ENCODE measurements at places on chromosomes 4 and X.
A peak's percentile ranks its signal among the peaks of the same experiment; 100 is the strongest.

GRCh38 chr4:93436000-93436626 is 392.4 kb upstream of the ATOH1 start:
- no peak for DNase-seq

GRCh38 chr4:70703619-70704214 is 15.4 kb downstream of the UTP3 start:
- no peak for DNase-seq

- no peak for DNase-seq
These were observed 129.6 kb downstream of the DHRSX start for GRCh38 chrX:2371026-2371711.

DNA sequence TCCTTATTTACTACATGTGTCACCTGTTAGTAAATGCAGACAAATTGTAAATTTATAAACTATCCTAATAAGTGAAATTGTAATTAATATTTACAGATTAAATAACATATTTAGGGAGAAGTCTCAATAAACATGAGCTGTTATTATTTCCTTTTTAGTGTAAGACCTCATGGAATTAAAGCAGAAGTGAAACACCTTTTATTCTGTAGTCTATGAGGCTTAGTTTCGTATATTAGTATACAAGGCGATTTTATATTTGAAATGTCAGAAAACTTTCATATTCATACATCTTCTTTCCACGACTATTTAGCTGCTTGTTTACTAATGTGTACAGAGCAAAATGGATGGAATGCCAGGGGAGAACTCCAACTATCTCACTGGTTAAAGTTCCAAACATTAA is 414.4 kb downstream of the ARHGAP24 start:
- no peak for DNase-seq

DNA sequence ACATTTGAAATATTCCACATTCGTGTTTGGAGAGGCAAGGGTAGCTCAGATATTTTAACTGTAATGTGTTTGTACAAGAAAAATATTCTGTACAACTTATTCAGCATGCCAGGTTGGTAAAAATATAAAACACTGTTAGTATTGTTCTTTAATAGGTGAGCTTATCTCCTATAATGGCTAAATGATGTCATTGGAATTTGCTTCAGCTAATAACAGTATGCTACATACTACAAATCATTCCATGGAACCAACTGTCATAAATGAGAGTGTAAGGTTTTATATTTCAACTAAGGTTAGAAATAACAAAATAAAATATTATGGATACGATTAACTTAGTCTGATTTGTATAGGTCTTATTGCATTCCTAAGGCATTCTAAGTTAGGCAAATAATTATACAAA is 206.6 kb downstream of the ADGRL3 start:
- DNase-seq = no peak

DNA sequence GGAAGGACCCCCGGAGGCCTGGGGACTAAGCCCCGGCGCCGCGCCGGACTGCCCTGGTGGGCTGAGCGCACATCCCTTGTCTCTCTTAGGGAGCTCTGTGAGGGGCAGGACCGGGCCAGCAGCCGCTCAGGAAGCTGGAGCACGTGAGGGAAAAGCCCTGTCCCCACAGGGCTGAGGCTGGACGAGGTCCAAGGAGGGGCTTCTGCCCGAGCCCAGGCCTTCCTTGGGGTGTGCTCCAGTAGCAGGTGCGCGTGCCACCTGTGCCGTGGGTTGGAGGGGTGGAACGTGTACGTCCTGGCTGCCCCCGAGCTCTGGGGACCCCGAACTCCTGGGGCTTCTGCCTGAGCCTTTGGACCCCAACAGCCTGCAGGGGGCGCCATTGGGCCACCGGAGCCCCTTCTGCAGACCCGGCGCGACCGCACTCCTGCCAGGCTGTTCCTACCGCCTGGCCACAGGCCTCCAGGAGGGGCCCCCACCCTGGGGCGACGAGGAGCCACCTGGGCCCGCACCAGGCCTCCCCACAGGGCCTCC is 27.2 kb downstream of the TACC3 start:
- DNase-seq = peak; percentile 52

DNA sequence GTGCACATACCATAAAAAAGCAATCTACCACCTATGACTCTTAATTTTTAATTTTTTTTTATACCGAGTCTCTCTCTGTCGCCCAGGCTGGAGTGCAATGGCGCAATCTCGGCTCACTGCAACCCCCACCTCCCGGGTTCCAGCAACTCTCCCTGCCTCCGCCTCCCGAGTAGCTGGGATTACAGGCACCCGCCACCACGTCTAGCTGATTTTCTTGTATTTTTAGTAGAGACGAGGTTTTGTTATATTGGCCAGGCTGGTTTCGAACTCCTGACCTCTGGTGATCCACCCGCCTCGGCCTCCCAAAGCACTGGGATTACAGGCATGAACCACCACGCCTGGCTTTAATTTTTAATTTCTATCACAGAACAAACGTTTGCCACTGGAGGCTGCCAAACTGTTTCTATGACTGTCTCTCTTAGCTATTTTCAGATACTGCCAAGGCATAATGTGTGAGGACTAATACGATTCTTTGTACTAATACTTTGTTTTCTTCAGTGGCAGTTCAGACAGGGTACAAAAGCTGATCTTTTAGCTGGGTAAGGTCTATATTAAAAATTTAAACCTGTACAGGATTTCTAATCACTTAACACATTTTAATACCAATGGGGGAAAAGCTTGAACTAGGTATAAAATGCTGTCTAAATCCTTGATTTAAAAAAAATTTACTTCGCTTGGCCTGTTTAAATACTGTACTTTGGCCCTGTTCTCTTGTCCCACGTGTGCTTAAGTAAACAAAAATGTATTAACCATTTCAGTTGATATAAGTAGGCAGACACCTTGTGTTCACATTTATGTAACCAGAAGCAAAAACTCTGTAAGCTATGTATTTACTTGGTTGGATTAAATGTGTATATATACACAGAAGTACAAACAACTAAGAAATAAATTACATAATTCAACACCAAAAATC is 2.3 kb downstream of the PGRMC2 start:
- no peak for DNase-seq

GRCh38 chr4:140705625-140706275 is 50.4 kb downstream of the TBC1D9 start:
- DNase-seq = no peak

DNA sequence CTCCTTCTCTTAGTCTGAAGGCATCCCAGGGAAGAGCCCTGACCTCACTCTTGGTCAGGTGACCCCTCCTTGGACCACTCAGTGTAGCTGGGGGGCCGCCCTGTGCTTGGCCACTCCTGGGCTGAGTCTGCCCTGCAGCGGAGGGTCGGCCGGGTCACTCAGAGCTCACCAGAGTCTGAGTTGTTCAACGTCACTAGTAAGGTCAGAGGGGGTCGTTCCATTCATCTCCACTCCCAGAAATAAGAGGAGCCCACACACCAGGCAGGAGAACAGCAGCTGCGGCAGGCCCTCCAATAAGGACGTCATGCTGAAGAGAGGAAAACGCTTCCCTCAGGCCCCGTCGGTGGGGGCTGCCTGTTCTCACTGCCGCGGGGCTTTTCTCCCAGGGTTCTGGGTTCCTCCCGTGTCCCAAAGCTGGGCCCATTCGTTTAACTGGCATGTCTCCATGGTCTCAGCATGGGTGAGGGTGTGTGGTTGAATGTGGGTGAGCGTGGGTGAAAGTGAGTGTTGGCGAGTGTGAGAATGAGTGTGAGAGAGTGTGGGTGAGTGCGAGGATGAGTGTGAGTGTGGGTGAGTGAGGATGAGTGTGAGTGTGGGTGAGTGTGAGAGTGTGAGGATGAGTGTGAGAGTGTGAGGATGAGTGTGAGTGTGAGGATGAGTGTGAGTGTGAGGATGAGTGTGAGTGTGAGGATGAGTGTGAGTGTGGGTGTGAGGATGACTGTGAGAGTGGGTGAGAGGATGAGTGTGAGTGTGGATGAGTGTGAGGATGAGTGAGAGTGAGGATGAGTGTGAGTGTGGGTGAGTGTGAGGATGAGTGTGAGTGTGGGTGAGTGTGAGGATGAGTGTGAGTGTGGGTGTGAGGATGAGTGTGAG is 47.7 kb downstream of the ING2 start:
- DNase-seq = no peak

DNA sequence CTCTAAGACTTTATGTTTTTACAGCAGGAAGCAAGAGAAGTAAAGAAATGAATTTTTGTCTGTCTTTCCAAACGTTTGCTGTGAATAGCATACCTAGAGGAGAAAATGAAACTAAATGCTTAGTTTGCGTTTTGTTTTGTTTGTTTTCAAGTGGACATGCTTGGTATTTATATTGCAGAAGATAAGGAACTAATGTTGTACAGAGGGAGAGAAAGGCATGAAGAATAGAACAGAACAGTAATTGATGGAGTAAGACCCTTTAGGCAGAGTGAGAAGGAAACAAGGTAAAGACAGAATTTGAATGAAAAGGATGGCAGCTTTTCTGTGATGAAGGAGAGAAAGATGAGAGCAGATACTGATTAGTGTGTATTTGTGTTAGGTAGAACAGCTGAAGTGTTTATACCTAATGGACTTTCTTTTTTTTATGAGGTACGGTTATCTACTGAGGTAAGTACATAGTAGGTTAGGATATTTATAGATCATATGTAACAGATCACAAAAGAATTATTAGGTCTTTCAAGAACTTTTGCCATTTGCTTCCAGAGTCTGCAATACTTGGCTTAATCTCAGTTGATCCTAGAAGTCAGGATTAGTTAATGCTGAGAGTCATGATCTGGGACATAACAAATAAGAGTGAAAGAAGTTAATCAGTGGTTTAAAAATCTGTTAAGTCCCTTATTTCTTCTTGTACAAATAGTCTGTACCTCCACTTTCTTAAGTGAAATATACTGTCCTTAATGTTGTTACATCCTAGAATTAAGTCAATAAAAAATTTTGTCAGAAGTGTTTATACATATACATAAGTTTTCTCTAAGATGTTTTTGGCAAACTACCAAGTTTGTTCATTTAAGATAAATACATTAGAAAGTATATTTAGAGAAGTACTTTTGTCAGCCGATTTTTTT is 36.8 kb downstream of the FABP2 start:
- no peak for DNase-seq

DNA sequence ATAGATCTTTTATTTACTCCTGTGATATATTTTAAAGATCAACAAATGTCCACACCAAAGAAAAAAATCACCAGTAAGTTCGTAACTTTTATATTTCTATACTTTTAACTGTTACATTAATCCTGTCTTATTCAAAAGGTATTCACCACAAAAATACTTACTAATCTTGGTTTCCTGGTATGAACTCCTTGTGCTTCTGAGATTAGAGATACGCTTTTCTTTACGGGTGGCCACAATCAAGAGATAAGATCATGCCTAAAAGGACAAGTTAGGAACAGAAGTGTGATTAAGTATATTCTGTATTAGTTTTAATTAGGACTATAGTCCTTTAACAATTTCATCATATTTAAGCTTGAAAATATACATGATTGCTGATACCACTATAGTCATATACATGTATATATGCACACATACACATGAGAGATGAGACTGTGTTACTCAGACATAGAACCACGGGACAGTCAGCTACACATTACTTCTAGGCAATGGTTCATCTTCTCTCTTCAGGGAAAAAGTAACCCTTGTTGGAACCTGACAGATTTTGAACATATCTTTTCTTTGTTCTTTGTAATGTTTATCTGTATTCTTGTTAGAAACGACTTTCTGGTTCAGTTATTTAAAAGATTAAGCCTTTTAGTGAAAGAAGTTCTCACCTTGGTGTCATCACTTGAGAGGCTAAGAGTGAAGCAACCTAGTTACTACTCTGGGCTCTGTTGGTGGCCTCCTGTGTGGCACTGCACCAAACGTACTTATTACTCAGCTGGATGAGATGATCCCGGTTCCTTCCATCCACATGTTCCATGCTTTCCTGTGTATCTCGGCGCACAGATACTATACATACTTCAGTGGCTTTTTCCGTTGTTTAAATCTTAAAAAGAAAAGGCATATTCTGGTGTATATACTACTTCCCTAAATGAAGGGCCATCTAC is 146.1 kb downstream of the CBR4 start:
- DNase-seq = no peak

DNA sequence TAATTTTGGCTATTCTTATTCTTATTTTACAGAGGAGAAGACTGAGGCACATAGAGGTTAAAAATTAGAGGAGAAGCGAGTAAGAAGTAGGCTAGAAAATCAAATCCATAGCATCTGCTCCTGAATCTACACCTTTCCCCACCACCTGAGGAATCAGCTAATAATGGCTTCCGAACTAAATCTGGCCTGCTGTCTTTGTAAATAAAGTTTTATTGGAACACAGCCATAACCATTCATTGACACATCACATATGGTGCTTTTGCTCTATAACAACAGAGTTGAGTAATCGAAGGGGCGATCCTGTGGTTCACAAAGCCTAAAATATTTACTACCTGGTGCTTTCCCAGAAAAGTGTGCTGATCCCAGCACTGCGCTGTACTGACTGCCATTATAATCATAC is 38.2 kb downstream of the F11 start:
- no peak for DNase-seq

- DNase-seq = no peak
These were observed 259.4 kb upstream of the PCDH7 start for GRCh38 chr4:30460818-30461217.

- DNase-seq = no peak
These were observed 28.9 kb upstream of the DRP2 start for GRCh38 chrX:101190736-101191135.

- no peak for DNase-seq
These were observed 185.7 kb downstream of the AMELX start for GRCh38 chrX:11478911-11479310.

- DNase-seq = no peak
These were observed 313.2 kb downstream of the ANTXR2 start for GRCh38 chr4:79759793-79760192.

DNA sequence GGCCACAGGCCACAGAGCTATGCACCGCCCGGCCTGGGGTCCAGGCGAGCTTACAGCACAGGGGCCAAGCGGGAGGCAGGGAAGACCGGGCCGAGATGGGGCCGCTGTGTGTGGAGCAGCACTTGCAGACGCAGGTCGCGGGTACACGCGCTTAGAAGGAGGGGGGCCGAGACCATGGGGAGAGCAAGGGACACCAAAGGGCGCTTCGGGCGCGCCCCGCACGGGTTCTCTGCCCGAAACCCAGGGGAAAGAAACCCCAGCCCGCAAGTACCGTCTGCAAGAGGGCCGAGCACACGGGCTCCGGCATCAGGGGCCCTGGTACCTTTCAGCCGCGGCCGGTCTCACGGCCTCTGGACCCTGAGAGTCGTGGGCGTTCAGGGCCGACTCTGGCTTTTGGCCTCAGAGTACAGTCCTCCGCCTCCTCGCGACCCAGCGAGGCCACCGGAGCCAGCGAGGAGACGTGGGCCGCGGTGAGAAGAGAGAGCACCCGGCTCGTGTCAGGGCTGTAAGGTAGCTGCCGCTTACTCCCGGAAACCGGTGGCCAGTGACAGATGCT is 342 bp downstream of the EOLA2 start:
- DNase-seq = no peak

DNA sequence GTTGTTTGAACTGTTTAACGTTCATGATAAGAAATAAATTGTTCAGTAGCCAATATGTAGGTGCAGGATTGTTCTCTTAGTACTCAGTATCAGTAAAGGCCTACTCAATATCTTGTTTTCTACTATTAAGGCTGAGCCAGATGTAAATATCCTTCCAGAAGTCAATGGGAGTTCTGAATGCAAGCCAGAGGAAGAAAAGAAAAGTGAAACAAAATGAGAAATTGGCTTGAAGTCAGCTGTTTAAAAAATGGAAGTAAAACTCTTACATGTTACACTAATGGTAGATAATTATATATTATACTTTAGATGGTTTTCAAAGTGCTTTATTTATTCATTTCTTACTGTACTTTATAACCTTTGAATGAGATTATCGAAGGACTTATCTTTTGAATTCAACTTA is 1417.9 kb downstream of the ADGRL3 start:
- no peak for DNase-seq

Data from CD4-positive, alpha-beta T cell treated with Interleukin-4 for 4 hours (primary cell).